ENCODE measurements at places on chromosomes 3 and 15. TPM values are rescaled to one million over a fixed set of nuclear protein-coding genes. Genes with fewer than 3 reads are reported as not detected.

DNA sequence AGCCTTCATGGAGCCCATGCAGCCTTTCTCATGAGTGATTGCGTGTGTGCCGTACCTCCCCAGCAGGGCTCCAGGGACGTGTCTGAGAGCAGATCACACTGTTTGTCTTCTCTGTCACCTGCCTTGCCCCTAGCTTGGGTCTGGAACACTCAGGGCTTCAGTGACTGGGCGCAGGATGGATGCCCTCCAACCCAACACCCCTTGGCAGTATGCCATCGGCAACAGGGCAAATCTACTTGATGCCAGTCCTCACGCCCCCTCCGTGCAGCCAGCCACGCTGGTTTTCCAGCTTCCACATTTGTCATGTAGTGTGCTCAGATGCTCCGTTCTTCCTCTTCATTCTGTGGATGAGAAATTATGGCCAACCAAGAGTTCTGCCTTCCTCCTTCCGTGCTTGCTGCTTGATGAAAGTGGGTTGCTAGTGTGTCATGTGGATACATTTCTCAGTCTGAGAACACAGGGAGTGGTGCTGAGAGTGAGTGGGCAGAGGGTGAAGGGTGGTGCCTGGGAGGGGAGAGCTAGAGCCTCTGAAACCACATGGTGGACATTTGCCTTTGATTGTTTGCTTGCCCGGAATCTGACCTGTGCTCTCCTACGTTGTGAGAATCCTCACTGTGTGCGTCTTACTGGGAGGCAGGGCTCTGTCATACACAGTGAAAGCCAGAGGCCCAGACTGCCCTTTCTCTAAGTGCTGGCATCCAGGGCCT lies 97.2 kb downstream of the FAM43A start:
- no peak for DNase-seq

DNA sequence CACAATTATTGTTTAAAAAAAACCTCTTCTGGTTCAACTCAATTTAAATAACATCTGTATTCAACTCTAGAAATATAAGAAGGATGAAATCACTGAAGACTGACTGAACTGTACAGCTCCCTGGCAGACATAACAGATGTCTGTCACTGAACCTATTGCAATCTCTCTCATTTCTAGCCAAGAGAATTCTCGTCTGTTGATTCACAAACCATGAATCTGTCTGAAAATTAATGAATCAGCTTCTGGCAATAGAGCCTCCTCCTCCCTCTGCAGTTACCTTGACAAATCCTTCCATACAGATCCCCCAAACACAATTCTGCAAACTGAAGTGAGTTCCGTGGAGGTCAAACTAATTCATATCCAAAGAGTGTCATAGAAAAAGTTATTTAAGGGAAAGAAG lies 561.4 kb downstream of the PYDC2 start:
- no peak for DNase-seq

- DNase-seq: no peak
Measured at GRCh38 chr3:52820736-52821135, 9.7 kb downstream of the ITIH4 start.

DNA sequence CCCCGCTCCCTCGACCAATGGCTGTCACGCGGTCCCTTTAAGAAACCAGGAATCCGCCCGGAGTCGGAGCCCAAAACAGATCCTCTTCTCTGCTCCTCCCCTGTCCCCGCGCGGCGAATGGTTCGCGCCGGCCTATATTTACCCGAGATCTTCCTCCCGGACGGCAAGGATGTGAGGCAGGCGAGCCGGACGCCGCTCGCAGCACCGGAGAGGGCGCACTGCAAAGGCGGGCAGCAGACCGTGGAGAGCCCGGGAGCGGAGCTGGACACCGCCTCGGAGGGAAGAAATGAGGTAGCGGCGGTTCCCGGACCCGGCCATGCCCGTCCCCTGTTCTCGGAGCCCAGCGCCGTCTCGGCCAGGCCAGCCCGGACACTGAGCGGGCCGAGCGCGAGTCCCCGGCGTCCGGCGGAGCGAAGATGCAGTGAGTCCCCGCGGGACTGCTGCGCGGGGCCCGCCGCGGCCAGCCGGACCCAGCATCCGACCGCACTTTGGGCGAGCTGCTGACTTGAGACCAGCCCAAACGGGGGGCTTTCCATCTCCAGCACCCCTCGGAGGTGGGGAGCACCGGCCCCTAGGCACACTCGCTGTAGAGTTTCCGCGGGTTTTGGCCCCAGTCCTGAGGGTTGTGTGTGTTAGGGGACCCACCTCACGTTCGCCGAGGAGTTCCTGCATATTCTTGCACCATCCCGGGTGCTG lies at the start of gene FAM43A:
Gene FAM43A (plus strand): TSS at position 166 of the 696 bp plus-strand sequence. CDS start 944 bp downstream, outside the sequence.
- DNase-seq: peak; percentile 95

DNA sequence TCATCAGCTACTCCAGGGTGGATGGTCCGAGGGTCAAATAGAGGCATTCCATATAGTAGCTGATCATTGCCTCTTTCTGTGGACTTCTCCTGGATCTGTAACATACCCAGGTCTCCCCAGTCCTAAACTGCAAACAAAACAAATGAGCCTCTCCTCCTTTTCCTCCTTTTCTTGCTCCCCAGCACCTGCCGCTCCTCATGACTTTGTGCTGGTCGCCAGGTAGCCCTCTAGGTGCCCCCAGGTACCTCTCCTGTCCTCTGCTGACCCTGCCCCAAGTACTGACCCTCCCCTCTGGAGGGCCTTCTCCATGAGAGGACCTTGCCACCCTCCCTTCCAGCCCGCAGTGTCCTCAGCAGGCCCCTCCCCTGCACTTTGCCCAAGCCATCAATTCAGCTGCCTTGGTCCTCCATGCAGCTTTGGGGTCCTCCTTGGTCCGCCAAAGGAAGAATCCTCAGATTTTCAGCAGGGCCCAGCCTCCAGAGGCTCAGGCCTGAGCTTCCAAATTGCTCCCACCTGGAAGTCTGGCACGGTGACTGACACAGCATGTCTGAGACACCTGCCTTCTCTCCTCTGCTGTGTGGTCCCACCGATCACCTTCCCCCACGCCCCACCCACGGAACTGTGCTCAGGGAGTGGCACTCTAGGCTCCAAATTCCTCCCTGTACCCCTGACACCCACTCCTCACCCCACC lies 111.0 kb downstream of the LRRK1 start:
- DNase-seq: no peak

DNA sequence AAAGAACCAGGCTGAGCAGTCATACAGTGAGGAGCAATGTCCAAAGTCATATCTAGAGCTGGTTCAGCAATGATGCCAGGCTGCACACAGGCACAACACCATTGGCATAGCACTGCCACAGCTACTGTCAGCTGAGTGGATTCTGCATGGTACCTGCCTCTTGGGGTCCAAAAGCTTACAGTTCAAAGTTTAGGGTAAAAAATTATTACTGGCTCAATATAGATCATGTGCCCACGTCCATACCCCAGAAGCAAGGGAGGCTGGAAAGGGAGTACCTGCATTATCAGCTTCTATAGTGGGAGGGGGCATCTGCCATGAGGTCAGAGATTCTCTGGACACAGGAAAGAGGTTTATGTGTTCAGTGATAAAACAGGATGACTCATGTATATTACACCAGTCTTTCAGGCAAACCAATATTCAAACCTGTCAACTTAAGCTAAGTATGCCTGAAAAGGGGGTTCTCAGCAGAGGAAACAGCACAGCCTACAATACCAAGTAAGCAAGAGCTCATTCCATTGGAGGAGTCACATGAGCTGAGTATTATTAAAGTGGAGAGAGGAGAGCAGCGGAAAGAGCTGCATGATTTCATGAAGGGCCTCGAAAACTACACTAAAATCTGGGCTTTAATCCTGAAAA lies 99.0 kb downstream of the ANO10 start:
- DNase-seq: no peak

TUSC7 gene
- not detected for total RNA-seq

DNA sequence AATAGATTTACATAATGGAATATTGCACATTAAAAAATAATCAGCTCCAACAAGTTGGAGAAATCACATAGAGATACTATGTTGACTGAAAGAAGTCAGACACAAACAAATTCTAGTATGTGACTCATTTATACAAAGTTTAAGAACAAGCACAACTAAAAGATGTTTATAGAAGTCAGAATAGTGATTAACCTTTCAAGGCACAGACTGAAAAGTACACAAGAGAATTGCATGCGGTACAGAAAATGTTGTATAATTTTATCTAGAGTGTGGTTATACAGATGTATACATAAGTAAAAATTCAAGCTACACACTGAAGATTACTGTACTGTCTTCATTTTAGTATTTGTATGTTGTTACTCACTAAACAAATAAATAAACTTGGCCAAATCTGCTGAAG lies 19.3 kb upstream of the ATOSA start:
- DNase-seq: no peak

MME gene
- 10.5 TPM for total RNA-seq

EIF5A2 gene
- total RNA-seq: 6.5 TPM

SLC2A2 gene
- not detected for total RNA-seq

DNA sequence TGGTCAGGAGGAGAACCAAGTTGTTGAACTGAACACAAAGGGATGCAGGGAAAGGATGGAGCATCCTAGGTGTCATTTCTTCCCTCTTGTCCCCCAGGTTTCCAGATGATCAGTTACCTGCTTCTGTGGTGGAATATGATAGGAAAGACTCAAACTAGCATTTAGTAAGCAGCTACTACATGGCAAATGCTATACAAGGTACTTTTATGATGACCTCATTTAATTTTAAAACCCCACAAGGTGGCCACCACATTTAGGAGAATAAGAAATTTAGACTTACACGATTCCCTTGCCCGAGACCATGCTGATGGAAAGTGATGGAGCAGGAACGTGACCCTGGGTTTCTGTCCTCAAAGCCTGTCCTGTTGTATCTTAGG lies 40.9 kb downstream of the CCR4 start:
- no peak for DNase-seq

DNA sequence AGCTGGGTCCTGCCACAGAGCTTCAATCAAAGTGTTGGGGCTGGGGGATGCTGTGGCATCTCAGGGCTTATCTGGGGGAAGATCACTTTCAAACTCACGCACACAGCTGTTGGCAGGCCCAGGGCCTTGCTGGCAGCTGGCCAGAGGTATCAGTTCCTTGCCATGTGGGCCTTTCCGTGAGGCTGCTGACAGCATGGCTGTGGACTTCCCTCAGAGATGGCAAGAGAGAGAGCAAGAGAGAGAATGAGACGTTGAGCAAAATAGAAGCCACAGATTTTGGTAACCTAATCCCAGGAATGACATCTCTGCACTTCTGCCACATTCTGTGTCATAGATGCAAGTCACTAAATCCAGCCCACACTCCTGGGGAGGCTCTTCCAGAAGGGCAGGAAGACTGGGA lies 91.0 kb downstream of the TPRG1 start:
- no peak for DNase-seq

- no peak for DNase-seq
Measured at GRCh38 chr15:65052956-65053355, 7.8 kb downstream of the SLC51B start.

SPTBN5 gene
- 2.4 TPM for total RNA-seq

DNA sequence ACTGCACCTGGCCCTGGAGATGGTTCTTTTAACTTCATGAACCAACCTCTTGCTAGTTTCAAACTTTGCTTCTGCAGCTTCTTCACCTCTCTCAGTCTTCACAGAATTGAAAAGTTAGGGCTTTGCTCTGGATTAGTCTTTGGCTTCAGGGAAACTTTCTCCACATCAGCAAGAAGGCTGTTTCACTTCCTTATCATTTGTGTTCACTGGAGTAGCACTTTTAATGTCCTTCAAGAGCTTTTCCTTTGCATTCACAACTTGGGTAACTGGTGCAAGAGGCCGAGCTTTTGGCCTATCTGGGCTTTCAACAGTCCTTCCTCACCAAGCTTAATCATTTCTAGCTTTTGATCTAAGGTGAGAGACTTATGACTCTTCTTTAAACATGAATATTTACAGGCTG lies 15.7 kb upstream of the TM2D3 start:
- no peak for DNase-seq

- no peak for DNase-seq
Measured at GRCh38 chr3:31696009-31696297, 163.2 kb downstream of the STT3B start.

GRCh38 chr3:167940241-167940640 lies 155.5 kb downstream of the GOLIM4 start:
- DNase-seq: no peak

SLTM gene
- 44.8 TPM for total RNA-seq

DNA sequence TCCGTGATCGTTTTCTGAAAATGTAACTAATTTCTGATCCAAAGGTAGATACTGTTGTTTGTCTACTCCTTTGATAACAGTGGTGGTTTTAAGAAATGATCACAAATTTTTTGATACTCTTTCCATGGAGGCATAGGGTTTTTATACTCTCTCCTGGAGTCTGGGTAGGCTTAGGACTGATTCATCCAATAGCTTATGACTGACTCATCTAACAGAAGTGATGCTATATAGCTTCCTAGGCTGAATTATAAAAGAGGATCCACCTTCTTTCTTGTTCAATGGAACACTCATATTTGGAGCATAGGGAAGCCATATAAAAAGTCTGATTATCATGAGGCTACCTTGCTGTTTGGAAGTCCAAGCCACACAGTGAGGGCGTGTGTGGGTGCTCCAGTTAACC lies 84.3 kb downstream of the CHST2 start:
- DNase-seq: no peak
